Activated CD8-positive, alpha-beta memory T cell treated with anti-CD3 and anti-CD28 coated beads for 36 hours (primary cell): ENCODE measurements at places on chromosomes 7 and 10. TPM values are rescaled to one million over a fixed set of nuclear protein-coding genes. Genes with fewer than 3 reads are reported as not detected.

OGDHL gene
- total RNA-seq = 0.46 TPM

CYP3A4 gene
- total RNA-seq = not detected

PDE6C gene
- total RNA-seq = not detected

FUOM gene
- 31.2 TPM for total RNA-seq

CPEB3 gene
- total RNA-seq = 1.8 TPM

AVL9 gene
- total RNA-seq = 56.0 TPM

SRGN gene
- total RNA-seq = 673 TPM

MSS51 gene
- total RNA-seq = 1.5 TPM

SPDYE2 gene
- total RNA-seq = 0.23 TPM

MYPN gene
- not detected for total RNA-seq

DYDC2 gene
- total RNA-seq = not detected

CDNF gene
- total RNA-seq = 1.1 TPM

HTR5A gene
- not detected for total RNA-seq

ACTR3C gene
- 7.3 TPM for total RNA-seq

GPNMB gene
- total RNA-seq = 0.72 TPM

ZPBP gene
- total RNA-seq = 0.42 TPM

PON3 gene
- not detected for total RNA-seq

OR2A7 gene
- 1.2 TPM for total RNA-seq

DNMBP gene
- total RNA-seq = 2.0 TPM

SPACDR gene
- total RNA-seq = 1.6 TPM

FGFBP3 gene
- 3.6 TPM for total RNA-seq

MINDY3 gene
- 20.7 TPM for total RNA-seq

GNGT1 gene
- total RNA-seq = not detected

ADAM12 gene
- 0.32 TPM for total RNA-seq

LIPM gene
- total RNA-seq = not detected

ZCWPW1 gene
- 2.3 TPM for total RNA-seq

SERPINE1 gene
- total RNA-seq = 0.17 TPM

AMZ1 gene
- total RNA-seq = not detected

EZH2 gene
- total RNA-seq = 106 TPM

EBLN1 gene
- total RNA-seq = not detected

C10orf105 gene
- total RNA-seq = 0.17 TPM

YKT6 gene
- 83.9 TPM for total RNA-seq

TBATA gene
- total RNA-seq = not detected

CCL24 gene
- total RNA-seq = not detected

FAM25C gene
- not detected for total RNA-seq

ZNF425 gene
- total RNA-seq = 1.4 TPM

CPN1 gene
- not detected for total RNA-seq

RTKN2 gene
- total RNA-seq = 1.0 TPM

CYP17A1 gene
- total RNA-seq = not detected

AKR1C8 gene
- total RNA-seq = not detected

HACD1 gene
- total RNA-seq = 2.1 TPM

OPN4 gene
- total RNA-seq = not detected

KCNMA1 gene
- not detected for total RNA-seq

ASB10 gene
- total RNA-seq = not detected

CAMK2B gene
- total RNA-seq = 0.17 TPM

JAKMIP3 gene
- total RNA-seq = 0.42 TPM

KCNH2 gene
- total RNA-seq = 0.13 TPM

GIMAP5 gene
- 61.0 TPM for total RNA-seq

CDHR3 gene
- 0.44 TPM for total RNA-seq

SUN3 gene
- total RNA-seq = not detected

NANOS1 gene
- 0.06 TPM for total RNA-seq

C7orf33 gene
- total RNA-seq = not detected

CYP2E1 gene
- 0.44 TPM for total RNA-seq

PILRA gene
- total RNA-seq = 0.30 TPM

CFAP46 gene
- not detected for total RNA-seq

SPAM1 gene
- not detected for total RNA-seq

PPP1R3C gene
- total RNA-seq = 0.15 TPM

CTNNA3 gene
- total RNA-seq = not detected

NRP1 gene
- total RNA-seq = 2.0 TPM
